ENCODE measurements at places on chromosomes 6 and 20.

DNA sequence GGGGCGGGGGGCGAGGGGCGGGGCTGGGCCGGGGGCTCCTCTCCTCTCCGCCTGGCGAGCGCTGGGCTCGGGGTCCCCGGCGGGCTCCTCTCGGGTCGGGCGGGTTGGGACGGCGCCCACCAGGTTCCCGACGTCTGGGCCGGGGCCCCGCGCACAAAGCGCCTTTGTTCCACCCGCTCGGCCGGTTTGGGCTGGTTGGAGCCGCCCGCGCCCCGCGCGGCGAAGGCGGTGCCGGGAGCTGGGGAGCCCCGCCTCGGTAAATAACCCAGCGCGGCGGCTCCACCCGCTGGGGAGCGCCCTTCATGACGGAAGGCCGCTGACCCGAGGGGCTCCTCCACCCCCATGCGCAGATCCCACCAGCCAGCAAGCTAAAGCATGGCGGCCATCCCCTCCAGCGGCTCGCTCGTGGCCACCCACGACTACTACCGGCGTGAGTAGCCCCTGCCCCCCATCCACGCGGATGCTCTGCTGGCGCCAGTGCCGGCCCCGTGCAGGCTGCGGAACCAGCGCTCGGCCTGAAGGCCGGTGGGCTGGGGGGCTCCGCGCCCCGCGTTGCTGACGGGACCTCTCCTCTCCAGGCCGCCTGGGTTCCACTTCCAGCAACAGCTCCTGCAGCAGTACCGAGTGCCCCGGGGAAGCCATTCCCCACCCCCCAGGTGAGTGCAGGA lies 503 bp downstream of the PPDPF start:
- no peak for DNase-seq

DNA sequence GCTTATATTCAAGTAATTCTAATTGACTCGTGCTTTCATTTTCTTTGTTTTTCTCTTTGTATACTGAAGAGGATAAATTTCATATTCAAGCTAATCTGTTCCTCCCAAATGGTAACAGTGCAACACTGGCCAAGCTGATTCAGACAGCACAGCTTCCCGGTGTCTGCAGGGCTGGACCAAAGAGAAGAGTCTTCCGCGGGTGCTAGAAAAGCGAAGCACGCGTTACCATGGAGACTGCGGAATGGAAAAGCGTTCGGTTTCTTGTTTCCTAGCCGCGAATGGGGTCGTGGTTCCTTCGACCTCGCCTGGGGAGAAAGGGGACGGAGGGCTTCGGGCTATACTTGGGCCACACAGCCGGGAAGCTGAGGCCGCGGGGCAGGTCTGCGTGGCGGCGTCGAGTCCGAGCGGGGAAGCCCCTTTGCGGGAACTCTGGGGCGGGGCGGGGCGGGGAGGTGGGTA lies 6.2 kb upstream of the ZNF311 start:
- no peak for DNase-seq

DNA sequence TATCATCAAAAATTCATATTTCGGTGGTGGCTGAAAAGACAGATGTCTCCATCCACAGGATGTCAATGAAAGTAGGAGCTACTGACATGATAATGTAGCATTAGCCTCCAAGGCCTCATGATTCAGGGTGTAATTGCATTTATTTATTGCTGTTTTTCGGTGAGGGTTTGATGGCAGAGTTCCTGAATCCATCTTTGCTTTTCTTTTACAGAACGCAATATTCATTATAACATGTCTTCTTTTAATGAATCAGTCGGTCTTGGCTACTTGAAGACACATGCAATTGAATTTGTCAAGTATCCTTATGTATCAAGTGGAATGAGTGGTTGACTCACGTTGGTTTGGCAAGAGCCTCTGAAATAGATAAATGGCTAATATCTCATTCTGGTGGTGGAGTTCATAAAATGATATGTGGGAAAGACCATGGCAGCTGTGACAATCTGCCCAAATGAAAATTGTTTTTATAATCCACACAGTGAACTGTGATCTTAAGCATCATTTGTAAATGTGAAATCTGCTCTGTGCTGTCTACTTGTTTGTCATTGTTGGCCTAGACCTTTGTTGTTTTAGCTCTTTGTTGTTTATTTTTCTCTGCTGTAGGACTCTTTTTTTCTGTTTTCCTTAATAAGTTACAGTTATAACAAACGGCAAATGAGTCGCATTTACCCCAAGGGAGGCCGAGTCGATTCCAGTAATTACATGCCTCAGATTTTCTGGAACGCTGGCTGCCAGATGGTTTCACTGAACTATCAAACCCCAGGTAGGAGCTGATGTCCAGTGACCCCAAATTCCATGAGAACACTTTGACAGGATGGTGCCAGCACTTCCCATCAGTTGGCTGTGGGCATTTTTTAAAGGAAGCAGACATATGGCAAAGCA lies 105.7 kb upstream of the LAMP5 start:
- no peak for DNase-seq

DNA sequence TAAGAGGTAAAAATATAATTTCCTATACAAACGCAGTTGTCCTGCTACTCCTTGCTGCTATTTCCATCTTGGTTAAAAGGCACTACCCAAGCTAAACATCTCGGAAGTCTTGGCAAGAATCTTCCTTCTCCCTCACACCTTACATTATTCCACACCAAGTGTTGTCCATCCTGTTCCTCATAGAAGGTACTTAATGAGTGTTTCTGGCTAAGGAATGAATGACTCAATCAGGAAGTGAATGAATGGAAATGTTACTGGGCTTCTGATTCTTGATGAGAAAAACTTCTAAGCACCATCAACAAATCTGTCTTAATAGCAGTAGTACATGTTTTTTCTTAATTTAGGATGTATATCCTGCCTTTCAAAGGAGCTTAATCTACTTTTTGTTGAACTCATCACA lies 40.6 kb upstream of the RSPO3 start:
- DNase-seq: no peak

DNA sequence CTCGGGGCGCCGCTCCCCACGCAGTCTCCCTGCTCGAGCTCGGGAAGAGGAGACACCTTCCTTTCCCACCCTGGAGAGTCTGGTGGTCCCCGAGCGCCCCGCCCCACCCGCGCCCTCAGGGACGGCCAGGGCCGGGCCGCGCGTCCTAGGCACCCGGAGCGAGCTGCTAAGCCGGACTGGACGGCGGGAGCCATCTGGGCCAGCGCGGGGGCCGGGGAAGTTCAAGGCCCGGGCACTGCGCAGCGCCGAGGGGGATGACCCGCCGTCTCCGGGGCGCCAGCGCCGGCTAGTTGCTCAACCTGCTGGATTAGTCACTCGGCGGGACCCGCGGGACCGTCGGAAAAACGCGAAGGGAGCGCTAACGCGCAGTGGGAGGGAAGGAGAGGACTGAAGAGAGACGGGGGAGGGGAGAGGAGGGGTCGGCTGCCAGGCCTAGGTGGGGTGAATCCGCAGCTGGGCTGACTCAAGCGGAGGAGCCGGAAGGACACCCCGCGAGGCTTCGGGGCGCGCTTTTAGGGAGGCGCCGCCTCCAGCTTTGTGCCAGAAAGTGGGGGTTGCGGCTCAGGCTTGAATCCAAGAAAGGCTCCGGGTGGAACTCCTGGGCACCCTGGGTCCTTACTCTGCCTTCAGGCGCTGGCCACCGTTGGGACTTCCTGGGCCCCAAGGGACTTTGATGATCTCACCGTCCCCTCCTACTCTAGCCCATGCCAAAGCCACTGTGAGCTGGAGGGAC lies 75.7 kb upstream of the FOXP4 start:
- DNase-seq: no peak

- DNase-seq: no peak
Measured at GRCh38 chr6:6926856-6927255, 180.9 kb upstream of the RREB1 start.

DNA sequence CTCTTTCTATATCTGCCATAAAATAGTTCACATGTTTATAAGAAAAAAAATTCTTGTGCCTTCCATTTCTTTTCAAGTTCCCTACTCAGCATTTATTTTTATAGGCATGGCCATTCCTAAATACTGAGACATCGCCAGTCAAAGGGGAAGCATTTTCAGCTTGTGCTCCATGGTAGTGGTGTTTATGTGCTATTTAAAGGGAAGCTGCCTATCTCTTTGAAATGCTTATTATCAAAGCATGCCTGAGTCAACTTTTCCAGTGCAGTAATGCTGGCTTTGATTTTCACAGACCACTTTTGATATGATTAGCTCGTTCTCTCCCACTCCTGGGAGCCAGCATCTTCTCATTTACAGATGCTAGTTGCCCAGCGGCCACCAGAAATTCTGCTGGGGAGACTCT lies 124.1 kb upstream of the RIN2 start:
- DNase-seq: no peak

DNA sequence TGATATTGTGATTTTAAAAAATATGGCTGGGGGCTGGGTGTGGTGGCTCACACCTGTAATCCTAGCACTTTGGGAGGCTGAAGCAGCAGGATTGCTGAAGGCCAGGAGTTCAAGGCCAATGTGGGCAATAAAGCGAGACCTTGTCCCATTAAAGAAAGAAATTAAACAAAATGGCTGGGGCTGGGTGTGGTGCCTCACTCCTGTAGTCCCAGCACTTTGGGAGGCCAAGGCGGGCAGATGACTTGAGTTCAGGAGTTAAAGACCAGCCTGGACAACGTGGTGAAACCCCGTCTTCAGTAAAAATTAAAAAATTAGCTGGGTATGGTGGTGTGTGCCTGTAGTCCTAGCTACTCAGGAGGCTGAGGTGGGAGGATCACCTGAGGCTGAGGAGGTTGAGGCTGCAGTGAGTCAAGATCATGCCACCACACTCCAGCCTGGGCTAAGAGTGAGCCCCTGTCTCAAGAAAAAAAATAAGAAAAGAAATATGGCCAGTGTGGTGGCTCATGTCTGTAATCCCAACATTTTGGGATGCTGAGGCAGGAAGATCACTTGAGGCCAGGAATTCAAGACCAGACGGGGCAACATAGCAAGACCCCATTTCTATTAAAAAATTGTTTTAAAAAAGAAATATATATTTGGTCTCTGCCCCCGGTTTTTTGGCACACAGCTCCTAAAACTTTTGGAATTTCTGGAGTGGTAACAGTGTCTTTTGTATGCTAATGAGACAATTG lies 39.8 kb downstream of the SLC17A5 start:
- DNase-seq: no peak

DNA sequence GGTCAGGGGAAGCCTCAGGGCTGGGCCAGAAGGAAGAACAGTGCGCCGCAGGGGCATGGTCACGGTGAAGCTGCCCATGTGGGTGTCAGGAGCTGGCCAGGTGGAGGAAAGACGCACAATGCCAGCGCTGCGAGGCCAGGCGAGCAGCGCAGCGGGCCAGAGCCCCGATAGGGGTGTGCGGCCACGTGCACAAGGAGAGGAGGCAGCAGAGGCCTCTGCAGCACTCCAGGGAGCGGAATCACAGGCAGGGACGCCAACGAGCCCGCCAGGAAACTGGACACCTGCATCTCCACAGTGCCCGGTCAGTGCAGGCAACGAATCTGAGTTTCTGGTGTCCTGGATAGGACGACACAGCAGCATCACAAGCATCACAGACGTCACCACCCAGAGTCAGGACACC lies 35.7 kb downstream of the TAF4 start:
- DNase-seq: no peak

DNA sequence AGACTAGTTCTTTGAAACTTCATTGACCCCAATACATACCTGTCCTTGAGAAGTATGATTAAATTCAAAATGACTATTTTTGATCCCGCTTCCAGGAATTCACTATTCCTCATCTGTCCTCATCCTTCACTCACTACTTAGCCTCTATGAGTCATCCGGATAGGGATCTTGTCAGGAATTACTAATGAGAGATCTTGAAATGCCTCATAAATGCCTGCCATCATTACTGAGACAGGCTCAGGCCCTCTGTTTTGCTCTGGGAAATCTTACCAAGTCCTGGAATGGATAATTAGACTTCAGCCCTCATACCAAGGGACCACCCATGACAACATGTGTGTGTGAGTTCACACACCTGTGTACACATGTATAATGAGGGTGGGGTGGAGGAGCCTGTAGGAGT lies 2.8 kb upstream of the CYP24A1 start:
- DNase-seq: no peak

GRCh38 chr6:52546678-52547077 lies 30.2 kb downstream of the TRAM2 start:
- DNase-seq: no peak

DNA sequence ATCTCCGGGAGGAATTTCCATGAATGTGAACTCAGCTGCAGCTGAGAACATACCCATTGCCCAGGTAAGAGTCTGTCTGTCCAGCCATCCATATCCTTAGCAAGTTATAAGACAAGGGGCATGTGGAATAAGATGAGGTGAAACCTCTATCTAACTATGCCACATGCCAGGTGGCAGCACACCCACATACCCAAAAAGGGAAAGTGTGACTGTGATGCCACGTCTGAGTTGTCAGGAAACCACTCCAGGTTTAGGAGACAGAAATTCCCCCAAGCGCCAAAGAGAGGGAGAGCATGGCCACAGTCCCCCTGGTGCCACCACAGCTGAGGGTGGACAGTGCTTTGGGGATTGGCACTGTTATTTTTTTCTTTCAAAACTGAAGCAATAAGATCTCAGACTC lies 36.7 kb downstream of the SYNDIG1 start:
- DNase-seq: no peak

GRCh38 chr6:107435798-107436197 lies 23.6 kb downstream of the PDSS2 start:
- no peak for DNase-seq
